C1 segment of cervical spinal cord (tissue), 14 donors: ENCODE measurements at places on chromosomes 5 and 9.

DNA sequence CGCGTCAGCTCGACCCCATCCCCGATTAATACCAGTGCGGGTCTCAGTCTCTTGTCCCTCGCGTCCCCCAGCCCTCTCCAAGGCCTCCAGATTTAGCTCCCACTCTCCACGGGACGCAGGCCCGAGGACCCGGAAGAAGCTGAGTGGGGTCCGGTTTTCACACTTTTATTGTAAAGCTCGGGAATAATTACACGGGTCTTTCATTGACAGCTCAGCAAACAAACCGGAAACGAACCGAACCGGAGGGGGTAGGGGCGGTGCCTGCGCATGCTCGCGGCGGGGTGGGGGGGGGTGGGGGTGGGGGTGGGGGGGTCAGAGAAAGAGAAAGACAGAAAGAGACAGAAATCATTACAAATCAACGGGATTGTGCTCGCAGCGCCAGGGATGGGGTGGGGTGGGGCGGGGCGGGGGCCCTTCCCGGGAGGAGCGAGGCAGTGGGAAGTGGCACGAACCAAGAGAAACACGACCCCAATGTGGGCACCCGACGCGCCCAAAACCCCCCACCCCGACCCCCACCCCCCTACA lies 27.9 kb downstream of the PCDH1 start:
- DNase-seq, result peak; percentile 39

- no peak for DNase-seq
These were observed 10.8 kb downstream of the ZNF618 start for GRCh38 chr9:113886933-113887332.

GRCh38 chr5:141783005-141783946 lies 94.9 kb downstream of the PCDH1 start:
- no peak for DNase-seq

GRCh38 chr5:34045996-34046395 lies 3.0 kb upstream of the C1QTNF3 start:
- DNase-seq, result no peak

- DNase-seq, result no peak
These were observed 18.1 kb downstream of the MAP1B start for GRCh38 chr5:72125271-72125940.

DNA sequence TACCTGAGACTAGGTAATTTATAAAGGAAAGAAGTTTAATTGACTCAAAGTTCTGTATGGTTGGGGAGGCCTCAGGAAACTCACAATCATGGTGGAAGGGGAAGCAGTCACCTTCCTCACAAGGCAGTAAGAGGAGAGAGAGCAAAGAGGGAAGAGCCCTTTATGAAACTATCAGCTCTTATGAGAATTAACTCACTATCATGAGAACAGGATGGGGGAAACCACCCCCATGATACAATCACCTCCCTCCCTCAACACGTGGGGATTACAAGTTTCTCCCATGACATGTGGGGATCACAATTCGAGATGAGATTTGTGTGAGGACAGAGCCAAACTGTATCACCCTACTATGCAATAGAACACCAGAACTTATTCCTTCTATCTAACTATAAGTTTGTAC lies 27.9 kb downstream of the CD274 start:
- no peak for DNase-seq
